ENCODE measurements at places on chromosomes 1 and 21. TPM values are rescaled to one million over a fixed set of nuclear protein-coding genes. Genes with fewer than 3 reads are reported as not detected.

GRCh38 chr1:245317217-245317616 lies 162.4 kb downstream of the KIF26B start:
- no peaks in the 10 kb centered on the region for H3K27me3 ChIP-seq
- no peaks in the 10 kb centered on the region for H3K36me3 ChIP-seq
- DNase-seq = no peak
- H3K27ac ChIP-seq = no peak overlapping the region
- no peaks in the 10 kb centered on the region for H3K4me1 ChIP-seq

- peak; percentile 58 for DNase-seq
- no peaks in the 10 kb centered on the region for H3K36me3 ChIP-seq
- H3K4me1 ChIP-seq = peaks cover 25% of the 10 kb centered on the region
- peak overlapping the region; percentile 22 for H3K27ac ChIP-seq
- H3K27me3 ChIP-seq = no peaks in the 10 kb centered on the region
- no peak overlapping the region for H3K4me3 ChIP-seq
These were observed 145.6 kb downstream of the FMN2 start for GRCh38 chr1:240237305-240237721.

DNA sequence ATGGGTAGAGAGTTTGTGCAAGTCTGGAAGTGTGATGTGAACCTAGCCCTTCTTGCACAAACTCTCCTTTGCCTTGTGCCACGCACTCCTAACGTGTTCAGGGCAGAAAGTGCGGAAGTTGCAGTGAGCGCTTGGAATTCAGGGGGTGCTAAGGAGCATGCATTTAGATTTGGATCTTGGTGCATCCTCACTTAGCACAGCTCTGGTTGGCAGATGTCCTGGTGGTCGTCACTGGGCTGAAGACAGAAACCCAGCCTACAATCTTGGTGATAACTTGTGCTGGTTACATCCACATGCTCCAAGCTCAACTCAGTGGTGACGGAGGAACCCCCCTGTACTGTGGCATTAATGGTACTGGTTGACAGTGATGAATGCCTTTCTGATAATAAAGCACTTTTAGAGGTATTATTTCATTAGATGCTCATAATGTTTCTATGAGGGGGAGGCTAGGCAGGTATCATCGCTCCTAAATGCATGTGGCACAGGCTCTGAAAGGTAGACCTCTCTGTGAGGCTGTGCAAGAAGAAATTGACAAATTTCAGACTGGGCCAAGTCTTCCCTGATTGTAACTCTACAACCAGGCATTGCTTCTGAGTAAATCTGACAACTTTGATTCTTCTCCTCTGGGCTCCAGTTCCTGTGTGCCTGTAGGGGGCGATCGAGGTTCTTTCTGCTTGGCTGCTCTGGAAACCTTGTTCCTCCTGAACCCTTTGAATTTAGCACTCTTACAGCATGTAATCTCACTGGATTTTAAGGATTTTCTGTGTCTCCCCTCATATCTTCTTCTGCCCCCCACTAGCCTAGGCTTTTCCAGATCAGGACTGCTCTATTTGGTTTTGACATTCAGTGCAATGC lies 40.6 kb downstream of the MAPKAPK2 start:
- H3K36me3 ChIP-seq = peaks cover 5% of the 10 kb centered on the region
- H3K27ac ChIP-seq = no peak overlapping the region
- DNase-seq = no peak
- peaks cover 25% of the 10 kb centered on the region for H3K4me1 ChIP-seq

DNA sequence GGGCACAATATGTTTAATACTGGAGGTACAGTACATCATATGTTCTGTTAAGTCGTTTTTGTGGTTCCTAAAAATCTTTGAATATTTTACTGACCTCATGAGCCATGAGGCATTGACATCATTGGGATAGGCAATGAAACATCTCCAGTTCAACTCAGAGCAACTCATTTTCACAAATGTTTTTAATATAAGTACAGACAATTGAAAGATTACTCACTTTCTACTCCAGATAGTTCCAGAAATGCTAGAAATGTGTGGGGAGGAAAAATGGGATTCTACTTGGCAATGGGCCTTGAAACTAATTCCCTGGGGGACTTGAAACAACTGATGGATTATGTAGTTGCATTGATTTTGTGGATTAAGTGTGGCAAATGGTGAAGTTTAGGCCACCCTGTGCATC lies 7.2 kb upstream of the C8B start:
- H3K4me1 ChIP-seq = no peaks in the 10 kb centered on the region
- H3K36me3 ChIP-seq = no peaks in the 10 kb centered on the region
- no peaks in the 10 kb centered on the region for H3K27me3 ChIP-seq
- no peak for DNase-seq
- H3K27ac ChIP-seq = no peak overlapping the region

DNA sequence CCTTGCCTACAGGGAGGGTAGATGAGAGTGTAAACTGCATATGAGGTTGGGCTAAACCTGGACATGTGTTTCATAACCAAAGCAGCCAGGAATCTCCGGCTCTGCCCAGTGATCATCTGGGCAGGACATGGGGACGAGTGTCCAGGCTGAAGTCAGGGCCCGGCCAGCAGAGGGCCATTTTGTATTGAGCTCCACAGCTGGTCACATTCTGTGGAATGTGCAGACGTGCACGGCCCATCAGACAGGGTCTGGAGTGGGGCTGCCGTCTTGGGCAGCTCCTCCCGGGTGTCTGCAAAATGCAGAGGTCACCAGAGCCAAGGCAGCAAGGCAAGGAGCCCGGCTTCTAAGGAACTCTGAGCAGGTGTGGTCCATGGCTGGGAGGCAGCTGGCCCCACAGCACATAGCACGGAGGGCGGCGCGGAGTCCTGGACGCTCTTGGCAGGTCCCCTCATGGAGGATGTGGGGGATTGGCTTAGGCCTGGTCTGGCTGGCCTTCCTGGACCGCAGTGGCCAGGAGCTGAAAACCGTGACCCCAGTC lies 6.2 kb downstream of the LRRC3 start:
- no peaks in the 10 kb centered on the region for H3K27me3 ChIP-seq
- H3K27ac ChIP-seq = no peak overlapping the region
- H3K36me3 ChIP-seq = no peaks in the 10 kb centered on the region
- H3K4me3 ChIP-seq = no peak overlapping the region
- DNase-seq = no peak

DNA sequence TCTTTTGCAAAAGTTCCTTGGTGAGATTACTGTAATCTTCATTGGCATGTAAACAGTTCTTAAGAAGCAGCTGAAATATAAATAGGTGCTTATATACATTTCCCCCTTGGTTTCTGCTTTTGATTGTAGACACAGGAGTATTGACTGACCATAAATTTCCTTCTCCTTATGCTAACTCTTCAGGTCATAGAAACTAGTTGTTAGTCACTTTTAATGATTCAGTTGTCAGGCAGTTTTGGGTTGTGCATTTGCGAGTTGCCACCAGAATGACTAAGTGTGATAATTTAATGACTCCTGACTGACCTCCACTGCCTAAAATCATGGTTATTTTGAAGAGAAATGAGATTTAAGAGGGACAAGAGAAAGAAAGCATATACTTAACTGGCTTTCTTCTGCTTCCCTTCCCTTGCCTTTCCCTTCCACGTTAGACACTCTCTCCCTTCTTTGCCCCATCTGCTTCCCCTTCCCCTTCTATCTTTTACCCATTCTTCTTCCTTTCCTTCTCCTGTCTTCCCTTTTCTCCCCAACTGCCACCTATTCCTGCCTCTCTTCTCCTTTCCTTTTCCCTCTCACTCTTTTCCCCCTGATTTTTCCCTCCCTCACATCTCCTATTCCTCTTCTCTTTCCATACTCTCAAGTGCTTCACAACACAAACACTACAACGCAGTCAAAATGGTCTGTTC lies 12.3 kb downstream of the ZMPSTE24 start:
- no peak overlapping the region for H3K27ac ChIP-seq
- H3K4me1 ChIP-seq = peaks cover 27% of the 10 kb centered on the region
- no peaks in the 10 kb centered on the region for H3K27me3 ChIP-seq
- DNase-seq = peak; percentile 39

DNA sequence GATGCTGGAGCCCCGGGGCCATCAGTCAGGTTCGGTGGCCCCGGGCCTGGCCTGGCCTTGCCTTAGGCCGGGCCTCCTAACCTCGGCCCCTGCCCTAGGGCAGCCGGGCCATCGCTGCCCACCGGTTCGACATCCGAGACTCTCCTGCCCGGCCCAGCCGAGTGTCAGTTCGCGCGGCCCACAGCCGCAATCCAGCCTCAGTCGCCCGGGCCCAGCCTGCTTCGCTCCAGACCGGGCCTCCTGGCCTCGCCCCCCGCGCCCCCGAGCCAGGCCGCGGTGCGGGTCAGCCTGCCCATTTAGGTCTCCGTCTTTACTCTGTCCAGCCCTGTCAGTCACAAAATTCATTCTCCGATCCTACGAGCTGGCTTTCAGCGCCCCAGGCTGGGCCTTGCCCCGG lies 777 bp downstream of the LRRC41 start:
- H3K4me3 ChIP-seq = peak overlapping the region; percentile 98
- DNase-seq = no peak
- H3K4me1 ChIP-seq = peaks cover 26% of the 10 kb centered on the region

DNA sequence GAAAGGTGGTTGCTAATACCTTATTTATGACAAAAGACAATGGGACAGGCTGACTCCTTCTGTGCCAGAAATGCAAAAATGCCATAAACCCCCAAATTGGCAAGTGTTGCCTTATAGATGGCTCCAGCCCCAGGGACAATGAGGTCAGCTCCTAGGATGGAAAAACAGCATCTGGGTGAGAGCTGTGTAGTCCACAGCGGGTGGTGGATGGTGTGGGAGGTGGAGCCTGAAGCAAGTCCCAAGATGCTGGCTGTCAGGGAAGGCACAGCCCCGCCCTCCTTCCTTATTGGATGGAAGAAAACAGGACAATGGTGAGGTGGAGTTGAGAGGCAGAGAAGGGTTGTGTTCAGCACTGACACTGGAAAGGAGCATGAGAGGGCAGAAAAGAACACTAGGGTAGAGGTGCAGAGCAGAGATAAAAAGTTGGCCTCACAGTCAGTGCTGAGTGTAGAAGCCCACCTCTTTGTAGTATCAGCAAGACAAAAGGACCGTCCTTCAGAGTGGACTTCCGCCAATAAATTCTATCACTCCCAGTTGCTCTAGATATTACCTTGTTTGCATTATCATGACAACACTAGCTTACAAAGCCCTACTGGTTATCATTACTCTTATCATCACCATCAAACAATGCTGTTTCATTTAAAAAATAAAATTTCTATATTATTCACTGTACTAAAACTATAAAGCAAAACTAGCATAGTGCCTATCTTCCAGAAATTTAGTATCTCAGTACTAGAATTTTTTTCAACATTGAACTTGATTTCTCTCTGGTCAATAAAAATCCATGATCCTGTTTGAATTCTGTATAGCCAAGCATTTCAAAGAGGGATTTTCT lies 3.7 kb upstream of the SDE2 start:
- H3K4me3 ChIP-seq = no peak overlapping the region
- peaks cover 6% of the 10 kb centered on the region for H3K4me1 ChIP-seq
- DNase-seq = peak; percentile 10
- no peaks in the 10 kb centered on the region for H3K36me3 ChIP-seq
- H3K27ac ChIP-seq = no peak overlapping the region
- H3K27me3 ChIP-seq = no peaks in the 10 kb centered on the region

DNA sequence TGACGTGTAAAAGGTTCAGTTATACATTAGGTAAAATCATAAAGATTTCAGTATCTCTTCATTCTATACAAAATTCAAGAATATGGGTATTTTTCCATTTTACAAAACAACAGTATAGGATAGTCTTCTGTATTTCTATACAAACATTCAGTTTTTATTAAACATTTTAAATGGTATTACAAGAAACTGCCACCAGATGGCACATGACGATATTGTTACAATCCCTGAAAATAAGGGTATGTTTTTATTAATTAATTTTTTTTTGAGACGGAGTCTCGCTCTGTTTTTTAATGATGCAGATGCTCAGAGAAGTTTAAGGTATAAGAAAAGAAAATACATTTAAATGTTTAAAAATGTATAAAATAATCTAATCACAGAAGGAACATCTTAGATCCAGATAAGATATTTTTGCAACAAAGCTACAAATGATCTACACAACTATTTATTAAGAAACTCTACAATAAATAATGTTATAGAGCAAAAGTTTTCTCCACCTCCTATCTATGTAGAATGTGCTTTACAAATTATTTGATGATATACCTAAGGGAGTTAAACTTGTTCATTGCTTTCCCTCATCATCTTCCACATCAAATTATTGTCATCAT lies 23.5 kb upstream of the RSBN1 start:
- no peak overlapping the region for H3K27ac ChIP-seq
- H3K4me1 ChIP-seq = no peaks in the 10 kb centered on the region
- no peaks in the 10 kb centered on the region for H3K27me3 ChIP-seq
- DNase-seq = peak; percentile 18

DNA sequence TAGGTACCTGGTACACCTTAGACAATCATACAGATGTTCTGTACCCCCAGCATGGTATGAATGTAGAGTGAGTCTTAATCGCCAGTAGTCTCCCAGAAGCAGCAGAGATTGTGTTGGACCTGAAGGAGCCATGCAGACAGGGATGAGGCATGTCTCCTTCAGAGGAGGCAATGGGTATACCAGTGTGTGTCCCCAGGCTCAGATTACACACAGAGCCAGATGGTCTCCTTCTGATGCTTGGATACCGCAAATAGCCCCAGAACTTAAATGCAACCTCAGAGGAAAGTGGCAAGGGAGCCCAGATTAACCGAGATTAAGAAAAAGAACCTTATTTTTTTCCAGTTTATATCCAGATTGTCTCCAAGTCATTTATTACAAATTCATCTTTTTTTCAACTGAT lies 96.8 kb upstream of the C21orf91 start:
- DNase-seq = no peak
- no peaks in the 10 kb centered on the region for H3K4me1 ChIP-seq
- H3K4me3 ChIP-seq = no peak overlapping the region
- no peak overlapping the region for H3K27ac ChIP-seq

GRCh38 chr1:169044296-169044695 lies 62.2 kb upstream of the ATP1B1 start:
- DNase-seq = no peak
- H3K27ac ChIP-seq = no peak overlapping the region

- H3K27ac ChIP-seq = no peak overlapping the region
- H3K27me3 ChIP-seq = peaks cover 4% of the 10 kb centered on the region
- H3K36me3 ChIP-seq = no peaks in the 10 kb centered on the region
- DNase-seq = no peak
- no peaks in the 10 kb centered on the region for H3K4me1 ChIP-seq
- H3K4me3 ChIP-seq = no peak overlapping the region
These were observed 2.0 kb downstream of the C1orf226 start for GRCh38 chr1:162383516-162383915.

GRCh38 chr21:18715606-18716005 lies 312.0 kb upstream of the TMPRSS15 start:
- H3K27ac ChIP-seq = no peak overlapping the region
- no peaks in the 10 kb centered on the region for H3K36me3 ChIP-seq
- H3K27me3 ChIP-seq = no peaks in the 10 kb centered on the region
- H3K4me1 ChIP-seq = no peaks in the 10 kb centered on the region
- DNase-seq = no peak

The RNU1-2 gene
- total RNA-seq = 1,553 TPM

The TAS1R1 gene
- total RNA-seq = not detected

The RBM11 gene
- 2.6 TPM for total RNA-seq

The KLHDC7A gene
- 0.17 TPM for total RNA-seq

The SIKE1 gene
- 62.0 TPM for total RNA-seq

The OR2T2 gene
- not detected for total RNA-seq

The F13B gene
- not detected for total RNA-seq

The TMEM82 gene
- total RNA-seq = not detected

The MYCL gene
- total RNA-seq = 3.3 TPM

The CAPN9 gene
- not detected for total RNA-seq

The STUM gene
- total RNA-seq = not detected

The SIM2 gene
- total RNA-seq = 9.2 TPM

The C1orf141 gene
- not detected for total RNA-seq

The PRDM16 gene
- 1.5 TPM for total RNA-seq

The SMPDL3B gene
- total RNA-seq = 2.2 TPM

The ISG15 gene
- 1,830 TPM for total RNA-seq

The WNT4 gene
- total RNA-seq = 0.91 TPM

Data from astrocyte (in vitro differentiated cells and primary cell).